ENCODE measurements at places on chromosomes 11 and 22. TPM values are rescaled to one million over a fixed set of nuclear protein-coding genes. Genes with fewer than 3 reads are reported as not detected.

ADORA2A gene
- 1.2 TPM for total RNA-seq

PGA3 gene
- total RNA-seq = 2.0 TPM

SPI1 gene
- total RNA-seq = not detected

UPK3A gene
- total RNA-seq = not detected

SMTNL1 gene
- not detected for total RNA-seq

OR52N5 gene
- total RNA-seq = not detected

PGA5 gene
- 0.29 TPM for total RNA-seq

EMID1 gene
- not detected for total RNA-seq

CLDN5 gene
- 0.17 TPM for total RNA-seq

CCND1 gene
- 940 TPM for total RNA-seq

EIF3L gene
- total RNA-seq = 409 TPM

KRTAP5-8 gene
- not detected for total RNA-seq

COX8A gene
- total RNA-seq = 375 TPM

ANO1 gene
- not detected for total RNA-seq

CRYBB2 gene
- total RNA-seq = not detected

GLYAT gene
- total RNA-seq = not detected

ESAM gene
- total RNA-seq = 0.44 TPM

ANAPC15 gene
- total RNA-seq = 33.0 TPM

MRGPRX3 gene
- total RNA-seq = not detected

PANX2 gene
- 0.17 TPM for total RNA-seq

CRYBB3 gene
- total RNA-seq = not detected

MPZL2 gene
- total RNA-seq = 0.73 TPM

KCTD17 gene
- 32.7 TPM for total RNA-seq

PPP1R14B gene
- 283 TPM for total RNA-seq

Data from smooth muscle cell of trachea (primary cell).